Non-pigmented ciliary epithelial cell (primary cell): ENCODE measurements at places on chromosomes 7 and 10.

- peak; percentile 82 for DNase-seq
Observed at GRCh38 chr10:70551971-70552422, 50.5 kb downstream of the PRF1 start.

DNA sequence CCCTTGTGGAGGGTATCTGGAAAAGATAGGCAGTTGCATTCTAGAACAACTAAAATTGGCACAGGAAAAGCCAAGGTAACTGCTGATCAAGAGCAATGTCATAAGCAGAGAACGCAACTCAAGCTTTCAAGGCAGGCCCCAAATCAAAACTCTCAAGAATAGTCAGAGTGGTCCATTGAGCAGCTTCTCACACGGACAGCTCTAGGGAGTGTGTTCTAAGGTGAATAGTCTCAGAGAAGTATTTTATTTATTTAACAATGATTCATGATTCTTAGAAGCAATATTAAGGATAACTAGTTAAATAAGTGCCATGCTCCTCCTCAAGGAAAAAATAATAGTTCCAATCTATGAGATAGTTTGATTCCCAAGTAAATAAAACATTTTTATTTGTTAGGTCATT is 83.0 kb downstream of the COL28A1 start:
- DNase-seq = no peak

- no peak for DNase-seq
Observed at GRCh38 chr10:15738270-15738925, 18.7 kb upstream of the ITGA8 start.

DNA sequence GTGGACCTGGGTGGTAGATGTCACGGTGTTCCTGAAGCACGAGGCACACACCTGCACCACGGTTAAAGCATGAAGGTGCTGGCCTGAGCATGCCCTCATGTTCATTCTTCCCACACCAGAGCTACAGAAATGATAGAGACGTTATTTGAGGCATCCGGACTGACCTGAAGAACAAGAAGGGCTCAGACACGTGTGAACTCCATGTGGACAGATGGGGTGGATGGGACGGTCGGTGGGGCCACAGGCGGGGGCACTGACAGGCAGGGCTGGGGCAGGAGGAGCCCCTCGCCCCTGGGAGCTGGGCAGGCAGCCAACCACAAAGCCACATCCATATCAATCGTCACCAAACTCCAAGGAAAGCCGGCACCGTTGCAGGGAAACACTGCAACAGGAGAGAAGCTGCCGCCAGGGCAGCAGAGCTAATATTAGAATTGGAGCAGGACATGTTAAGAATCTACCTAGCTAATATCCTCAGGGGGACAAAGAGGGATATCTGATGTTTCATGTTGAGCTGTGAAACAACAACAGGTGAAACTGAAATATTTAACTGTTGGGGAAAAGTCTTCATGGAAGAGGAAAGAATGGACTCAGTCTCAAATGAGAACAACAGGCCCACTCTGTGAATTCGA is 37.8 kb upstream of the DIP2C start:
- DNase-seq = no peak

DNA sequence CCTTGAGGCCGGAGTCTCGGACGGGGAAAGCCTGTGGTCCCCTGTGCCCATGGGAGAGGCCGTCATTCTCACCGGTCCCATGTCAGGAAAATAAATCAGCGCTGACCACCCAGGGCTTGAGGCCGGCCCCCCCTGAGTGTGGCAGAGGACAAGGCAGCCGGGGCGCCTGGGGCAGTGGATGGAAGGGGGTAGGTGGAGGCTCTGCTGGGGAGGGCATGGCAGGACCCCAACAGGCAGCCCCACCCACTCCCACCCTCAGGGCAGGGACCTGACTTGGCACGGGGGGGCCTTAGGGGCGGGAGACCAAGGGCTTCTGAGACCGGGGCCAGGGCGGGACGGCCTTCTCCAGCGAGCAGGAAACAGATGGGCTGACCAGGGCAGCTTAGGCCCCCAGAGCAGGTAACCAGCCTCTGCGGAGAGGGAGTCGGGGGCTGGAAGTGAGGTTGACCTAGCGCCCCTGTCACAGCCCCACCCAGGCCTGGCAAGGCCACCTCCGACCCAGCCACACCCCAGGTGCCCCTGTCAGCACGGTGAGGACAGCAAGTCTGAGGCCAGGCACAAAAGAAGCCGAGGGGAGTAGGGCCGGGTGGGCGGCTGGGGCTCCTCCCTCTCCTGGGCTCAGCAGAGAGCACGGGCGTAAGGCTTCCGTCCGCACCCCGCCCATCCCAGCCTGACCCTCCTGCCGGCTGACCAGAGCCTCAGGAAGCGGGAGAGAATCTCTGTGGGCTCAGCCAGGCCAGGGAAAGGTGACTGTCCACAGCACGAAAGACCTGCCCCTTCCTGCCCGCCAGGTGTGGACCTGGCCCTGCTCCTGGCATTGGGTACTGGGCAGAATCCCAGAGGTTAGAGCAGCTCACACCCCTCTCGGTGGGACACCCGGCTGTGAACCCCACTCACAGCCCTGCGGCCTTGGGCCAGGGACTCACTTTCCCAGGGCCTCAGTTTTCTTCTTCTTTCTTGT is 87.4 kb downstream of the FOXL3 start:
- DNase-seq = no peak

DNA sequence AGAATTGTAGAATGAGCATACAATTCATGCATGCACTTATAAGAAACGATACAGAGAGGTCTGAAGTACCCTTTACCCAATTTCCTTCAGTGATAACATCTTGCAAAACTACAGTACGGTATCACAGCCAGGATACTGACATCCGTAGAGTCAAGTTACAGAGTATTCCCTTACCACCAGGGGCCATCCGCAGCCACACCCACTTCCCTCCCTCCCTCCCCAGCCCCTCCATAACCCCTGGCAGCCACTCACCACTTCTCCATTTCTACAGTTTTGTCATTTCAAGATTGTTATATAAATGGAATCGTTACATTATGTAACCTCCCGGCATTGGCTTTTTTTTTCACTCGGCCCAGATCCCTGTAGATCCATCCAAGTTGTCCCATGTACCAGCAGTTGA is 113.6 kb upstream of the RET start:
- no peak for DNase-seq

DNA sequence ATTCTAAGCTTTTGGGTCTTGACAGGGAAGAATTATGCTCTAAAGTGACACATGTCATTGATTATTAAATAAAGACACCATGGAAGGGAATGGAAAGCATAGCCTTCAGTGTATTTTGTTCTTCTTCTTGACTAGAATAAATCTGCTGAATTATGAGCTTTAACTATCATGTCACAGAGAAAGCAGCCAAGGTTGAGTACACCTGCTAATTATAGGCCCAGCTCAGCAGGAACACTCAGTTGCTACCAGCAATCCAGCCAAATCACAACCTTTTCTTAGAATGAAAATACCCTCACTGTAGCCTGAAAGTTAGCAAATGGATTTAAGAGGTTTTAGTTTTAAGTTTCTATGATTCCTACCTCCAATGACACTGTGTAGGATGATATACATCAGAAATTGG is 225.3 kb upstream of the RHOBTB1 start:
- no peak for DNase-seq

DNA sequence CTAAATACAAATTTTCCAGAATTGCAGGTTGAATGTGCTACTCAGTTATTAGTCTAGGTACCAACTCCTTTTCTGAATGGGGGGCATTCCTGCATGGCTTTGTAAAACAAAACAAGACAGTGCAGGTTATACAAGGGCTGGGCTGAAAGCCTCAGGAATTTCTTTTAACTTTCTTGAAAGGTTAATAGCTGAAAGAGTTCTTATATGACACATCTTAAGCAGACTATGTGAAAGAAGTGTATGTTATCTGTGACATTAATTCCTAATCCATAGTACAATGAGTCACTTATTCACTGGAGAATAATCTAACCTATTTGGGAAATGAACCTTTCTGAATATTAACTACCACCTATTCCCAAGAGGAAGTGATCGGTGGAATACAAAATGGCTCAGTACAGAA is 115.6 kb upstream of the FAM133B start:
- DNase-seq = no peak

DNA sequence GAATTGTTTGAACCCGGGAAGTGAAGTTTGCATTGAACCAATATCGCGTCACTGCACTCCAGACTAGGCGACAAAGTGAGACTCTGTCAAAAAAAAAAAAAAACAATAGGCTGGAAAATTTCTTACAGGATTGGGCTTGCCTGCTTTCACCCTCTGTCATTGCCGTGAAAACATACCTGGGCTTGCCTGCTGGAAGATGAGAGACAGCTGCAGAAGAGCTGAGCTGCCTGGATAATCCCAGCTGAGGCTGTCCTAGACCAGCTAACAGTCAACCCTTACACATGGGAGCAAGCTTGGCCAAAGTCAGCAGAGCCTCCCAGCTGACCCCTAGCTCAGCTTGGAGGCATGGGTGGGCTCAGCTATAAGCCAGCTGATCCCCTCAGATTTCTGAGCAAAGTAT is 306.2 kb downstream of the CCSER2 start:
- DNase-seq = no peak

- DNase-seq = no peak
Observed at GRCh38 chr7:45972629-45973312, 51.7 kb upstream of the IGFBP3 start.

DNA sequence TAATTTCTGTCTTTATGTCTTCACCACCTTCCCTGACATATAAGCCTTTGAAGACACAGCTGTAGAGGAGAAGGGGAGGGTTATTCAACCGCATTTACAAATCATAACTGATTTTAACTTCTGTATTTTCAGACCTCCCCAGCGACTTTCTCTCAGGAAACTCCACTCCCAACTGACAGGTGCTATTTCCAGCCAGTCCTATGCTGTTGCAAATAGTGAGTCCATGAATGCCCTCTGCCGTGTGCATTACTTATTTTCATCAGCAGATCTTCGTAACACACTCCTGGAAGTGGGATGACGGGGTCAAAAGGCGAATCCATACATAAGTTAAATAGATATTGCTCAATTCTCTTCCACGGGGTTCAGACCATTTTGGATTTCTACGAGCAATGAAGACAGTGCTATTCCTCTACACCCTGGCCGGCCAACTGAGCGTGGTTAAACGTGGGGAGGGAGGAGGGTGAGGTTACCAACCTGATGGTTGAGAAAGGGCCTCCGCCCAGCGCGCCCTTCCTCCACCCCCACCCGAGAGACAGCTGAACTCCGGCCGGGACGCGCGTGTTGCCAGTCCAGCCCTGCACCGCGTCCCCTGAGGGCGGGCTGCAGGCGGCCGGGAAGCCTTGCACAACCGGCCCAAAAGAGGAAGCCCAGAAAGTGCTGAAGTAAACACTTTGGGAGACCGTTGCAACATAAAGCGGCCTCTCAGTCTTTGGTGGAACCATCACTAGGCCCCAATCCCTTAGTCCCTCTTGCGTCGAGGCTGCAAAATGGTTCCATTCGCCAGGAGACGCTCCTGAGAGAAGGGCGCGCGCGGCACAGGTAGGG is at the start of gene APBB1IP:
Gene APBB1IP, plus strand, starts transcription at position 705 of the 825 bp plus-strand sequence. CDS start 53,986 bp downstream, outside the sequence.
- no peak for DNase-seq

DNA sequence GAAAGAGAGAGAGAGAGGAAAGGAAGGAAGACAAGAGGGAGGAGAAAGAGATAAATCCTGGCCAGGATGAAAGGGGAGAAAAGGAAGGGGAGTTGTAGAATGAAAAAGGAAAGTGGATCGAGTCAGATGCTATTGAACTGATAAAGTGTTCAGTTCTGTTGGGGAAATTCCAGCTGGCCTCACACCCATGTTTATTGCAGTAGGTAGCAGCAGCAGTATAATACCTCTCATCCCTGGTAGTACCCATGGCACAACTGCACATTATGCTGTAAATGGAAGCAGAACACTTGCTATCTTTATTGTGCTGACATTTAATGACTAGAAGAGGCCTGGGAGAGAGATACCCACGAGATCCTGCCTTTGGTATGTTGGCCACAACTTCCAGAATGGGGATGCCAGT is 178.1 kb downstream of the EVX1 start:
- DNase-seq = no peak

GRCh38 chr7:116393654-116394053 is 105.9 kb upstream of the CAV2 start:
- no peak for DNase-seq

- DNase-seq = no peak
Observed at GRCh38 chr7:141456298-141456697, 94.9 kb upstream of the AGK start.

DNA sequence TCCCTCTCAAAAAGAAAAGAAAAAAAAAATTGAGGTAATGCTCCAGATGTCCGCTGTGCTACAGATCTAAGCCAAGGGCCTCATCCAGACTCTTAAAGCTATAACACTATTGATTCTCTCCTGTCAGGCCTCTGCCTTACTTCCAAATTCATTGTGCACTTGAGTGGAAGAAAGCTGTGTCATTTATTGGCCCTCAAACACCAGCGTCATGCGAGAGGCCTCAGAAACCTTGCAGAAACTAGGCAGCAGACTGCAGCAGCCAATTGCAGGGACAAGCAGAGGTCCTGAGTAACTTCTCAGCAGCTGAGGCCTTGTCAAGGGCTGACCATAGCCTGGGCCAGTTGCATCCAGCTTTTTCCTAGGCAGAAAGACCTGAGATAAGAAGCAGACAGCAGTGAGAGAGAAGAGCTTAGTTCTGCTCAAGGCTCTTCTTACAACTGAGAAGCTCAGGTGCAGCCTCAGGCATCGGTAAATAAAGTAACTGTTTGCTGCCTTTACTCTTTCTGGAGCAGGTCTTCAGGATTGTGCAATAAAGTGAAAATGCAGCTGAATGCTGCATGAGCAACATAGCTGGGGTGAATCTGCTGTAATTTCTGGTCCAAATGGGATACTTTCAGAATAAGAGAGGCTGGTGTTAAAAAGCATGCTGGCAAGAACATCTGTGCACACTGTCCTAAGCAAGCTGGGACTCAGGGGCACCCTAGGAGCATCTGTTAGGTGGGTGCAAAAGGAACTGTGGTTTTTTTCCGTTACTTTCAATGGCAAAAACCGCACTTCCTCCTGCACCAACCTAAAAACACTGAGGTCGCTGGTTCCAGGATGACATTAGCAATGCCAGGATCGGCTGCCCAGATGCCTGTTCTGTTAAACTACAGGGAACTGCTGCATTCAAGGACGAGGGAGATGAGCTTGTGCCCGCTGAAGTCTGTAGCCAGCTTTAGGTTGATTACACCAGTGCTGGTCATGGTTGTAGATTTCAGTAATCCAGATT is 181.8 kb upstream of the PFKP start:
- no peak for DNase-seq

- DNase-seq = no peak
Observed at GRCh38 chr10:78044699-78045098, 11.0 kb downstream of the RPS24 start.
